ENCODE measurements at places on chromosomes 5 and 9.

DNA sequence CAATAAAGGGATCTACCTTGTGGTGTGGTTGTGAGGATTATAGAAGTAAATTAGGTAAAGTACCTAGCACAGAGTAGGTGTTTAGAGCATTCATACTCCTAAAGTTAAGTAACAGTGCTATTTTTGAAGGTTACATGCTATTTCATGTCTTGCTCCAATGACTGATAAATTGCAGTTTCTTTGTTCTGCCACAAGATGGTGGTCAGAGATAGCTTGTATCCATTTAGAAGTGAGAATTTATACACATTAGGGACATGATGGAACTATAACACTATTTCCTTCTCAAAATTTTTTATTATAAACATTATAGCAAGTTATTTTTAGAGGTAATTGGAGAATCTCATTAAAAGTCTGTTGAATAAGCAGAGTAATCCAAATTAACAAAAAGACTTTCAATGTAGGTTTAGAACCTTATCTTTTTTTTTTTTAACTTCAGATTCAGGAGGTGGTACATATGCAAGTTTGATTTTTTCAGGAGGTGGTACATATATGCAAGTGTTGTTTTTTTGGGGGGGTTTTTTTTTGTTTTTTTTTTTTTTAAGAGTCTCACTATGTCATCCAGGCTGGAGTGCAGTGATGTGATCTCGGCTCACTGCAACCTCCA, 17.1 kb downstream of the MTREX start:
- no peak for DNase-seq

GRCh38 chr5:181235689-181236366, 7.9 kb downstream of the RACK1 start:
- DNase-seq, result no peak

DNA sequence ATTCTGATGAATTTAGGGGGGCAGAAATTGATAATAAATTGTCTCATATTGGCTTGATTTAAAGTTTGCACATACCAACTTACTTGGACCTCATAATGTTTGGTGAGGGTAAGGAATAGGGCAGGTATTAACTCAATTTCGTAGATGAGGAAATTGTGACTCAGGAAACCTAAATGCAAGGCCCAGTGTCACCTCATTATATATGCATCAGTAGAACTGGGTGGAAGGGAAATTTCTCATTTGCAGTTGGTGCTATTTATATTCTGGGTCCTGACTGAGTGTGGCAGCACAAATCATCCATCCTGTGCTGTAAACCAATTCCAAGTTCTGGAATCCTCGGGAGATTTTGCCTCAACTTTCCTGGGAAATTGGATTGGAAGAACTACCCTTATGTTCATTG, 103.0 kb downstream of the SPATA31D1 start:
- DNase-seq, result no peak

- DNase-seq, result no peak
These were observed 78.7 kb downstream of the ACTL7B start for GRCh38 chr9:108776920-108777639.

Measured in HFF-Myc (cell line).